ENCODE measurements at places on chromosomes 7 and 10.

- no peak for DNase-seq
These were observed 316.4 kb downstream of the PTEN start for GRCh38 chr10:88179831-88180230.

GRCh38 chr10:43314626-43315495, 48.0 kb upstream of the RASGEF1A start:
- no peak for DNase-seq

GRCh38 chr7:47458057-47458456, 123.9 kb downstream of the TNS3 start:
- DNase-seq: no peak

GRCh38 chr10:73232887-73233286, 14.2 kb downstream of the DNAJC9 start:
- no peak for DNase-seq

GRCh38 chr7:41367967-41368882, 334.7 kb downstream of the INHBA start:
- DNase-seq: no peak

GRCh38 chr10:91164520-91165065, 55.9 kb upstream of the PCGF5 start:
- DNase-seq: no peak

- DNase-seq: no peak
These were observed 29.7 kb upstream of the GTF2I start for GRCh38 chr7:74627661-74628411.

- DNase-seq: no peak
These were observed 150.0 kb downstream of the ZNF33B start for GRCh38 chr10:42488416-42488815.

- no peak for DNase-seq
These were observed 134.9 kb downstream of the ARID5B start for GRCh38 chr10:62036186-62037081.

- DNase-seq: no peak
These were observed 285.7 kb downstream of the NXPH1 start for GRCh38 chr7:8719102-8719501.

- DNase-seq: no peak
These were observed 15.1 kb upstream of the WNT8B start for GRCh38 chr10:100447663-100448062.

- no peak for DNase-seq
These were observed 113.0 kb downstream of the LRMDA start for GRCh38 chr10:75544386-75544785.

DNA sequence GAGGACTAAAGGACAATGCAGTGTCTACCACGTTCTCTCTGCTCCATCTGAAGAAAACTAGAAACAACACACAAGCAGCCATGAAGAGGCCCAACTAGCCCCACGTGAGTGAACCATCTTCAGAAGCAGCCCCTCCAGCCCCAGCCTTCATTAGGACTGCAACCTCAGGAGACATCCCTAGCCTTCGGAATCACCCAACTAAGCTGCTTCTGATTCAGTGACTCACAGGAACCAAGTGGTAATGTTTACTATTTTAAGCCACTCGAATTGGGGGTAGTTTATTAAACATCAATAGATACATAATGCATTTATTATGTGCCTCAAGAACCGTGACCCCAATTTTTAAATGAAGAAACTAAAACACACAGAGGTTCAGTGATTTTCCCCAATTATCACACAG, 22.6 kb downstream of the ARHGAP12 start:
- no peak for DNase-seq

GRCh38 chr10:118930614-118931013, 98.9 kb upstream of the NANOS1 start:
- DNase-seq: no peak

DNA sequence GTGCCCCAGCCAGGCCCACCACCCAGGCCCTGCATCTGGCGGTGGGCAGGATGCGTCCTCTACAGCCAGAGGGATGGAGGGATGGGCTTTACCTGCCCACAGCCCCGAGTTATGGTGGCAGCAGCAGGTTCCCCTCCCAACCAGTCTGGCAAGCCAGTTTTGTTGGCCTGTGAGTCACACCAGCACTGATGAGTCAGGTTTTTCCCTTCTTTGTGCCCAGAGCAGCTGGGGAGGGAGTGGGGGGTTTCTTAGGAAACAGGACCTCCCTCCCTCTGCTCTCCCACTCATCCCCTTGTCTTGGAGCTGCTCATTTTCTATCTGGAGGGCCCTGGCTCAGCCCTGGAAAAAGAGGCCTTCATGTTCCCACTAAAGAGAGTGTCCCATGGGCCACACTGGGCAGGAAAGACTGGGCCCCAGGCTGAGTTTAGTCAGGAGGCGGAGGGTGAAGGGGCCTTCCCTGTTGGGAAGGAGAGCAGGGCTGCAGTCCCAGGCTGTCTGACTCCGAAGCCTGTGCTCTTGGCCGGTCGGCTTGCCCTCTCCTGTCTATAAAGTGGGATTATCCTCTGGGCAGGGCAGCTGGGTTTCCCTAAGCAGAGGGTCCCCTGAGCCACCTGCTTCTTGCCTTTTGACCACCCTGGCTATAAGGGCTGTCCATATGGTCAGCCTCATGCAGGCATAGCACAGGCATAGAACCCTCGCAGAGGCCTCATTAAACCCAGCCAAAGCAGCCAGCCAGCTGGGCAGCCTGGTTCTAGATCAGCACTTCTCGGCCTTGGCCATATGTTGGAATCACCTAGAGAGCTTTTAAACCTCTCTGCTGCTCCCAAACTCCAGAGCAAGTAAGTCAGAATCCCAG, 30.2 kb upstream of the ANKRD2 start:
- DNase-seq: no peak

GRCh38 chr7:115043605-115044004, 121.7 kb downstream of the MDFIC start:
- no peak for DNase-seq

DNA sequence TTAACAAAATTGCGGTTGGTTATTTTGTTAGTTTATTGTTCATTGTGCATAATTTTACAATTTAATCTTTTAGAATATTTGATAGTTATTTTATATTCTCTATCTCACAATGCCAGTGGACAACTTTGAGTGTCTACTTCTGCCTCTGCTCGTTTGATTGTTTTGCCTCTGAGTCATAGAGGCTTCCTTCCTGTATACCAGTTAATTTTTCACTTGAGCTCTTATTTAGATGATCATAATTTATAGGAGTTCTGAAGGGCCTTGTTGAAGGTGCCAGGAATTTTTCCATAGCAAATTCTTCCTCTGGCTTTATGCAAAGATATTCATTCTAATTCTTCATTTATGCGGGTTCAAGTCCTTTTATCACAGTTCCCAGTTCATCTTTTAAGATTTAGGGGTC, 5.2 kb upstream of the MALRD1 start:
- DNase-seq: no peak

Data from posterior cingulate gyrus (tissue), 11 donors.